Renal cortex interstitium (tissue), 15 donors: ENCODE measurements at places on chromosomes 4 and X.

- no peak for DNase-seq
Measured at GRCh38 chr4:175435381-175435783, 376.7 kb downstream of the GPM6A start.

DNA sequence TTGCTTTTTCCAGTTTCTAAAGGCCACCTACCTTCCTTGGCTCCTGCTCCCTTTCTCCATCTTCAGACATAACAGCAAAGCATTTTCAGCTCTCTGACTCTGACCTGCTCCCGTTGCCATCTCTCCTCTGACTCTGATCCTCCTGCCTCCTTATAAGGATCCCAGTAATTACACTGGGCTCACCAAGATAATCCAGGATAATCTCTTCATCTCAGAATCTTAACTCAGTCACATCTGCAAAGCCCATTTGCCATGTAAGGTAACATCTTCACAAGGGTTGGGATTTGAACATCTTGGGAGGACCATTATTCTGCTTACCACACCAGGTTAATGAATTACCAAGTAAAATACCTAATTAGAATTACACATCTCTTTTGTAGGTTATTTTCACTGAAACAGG lies 41.3 kb upstream of the MAGED1 start:
- DNase-seq, result no peak

- no peak for DNase-seq
Measured at GRCh38 chr4:59818656-59819055, 1381.5 kb upstream of the ADGRL3 start.

GRCh38 chr4:152780267-152780778 lies 569 bp downstream of the ARFIP1 start:
- peak; percentile 13 for DNase-seq

GRCh38 chr4:15037923-15038541 lies 35.8 kb downstream of the CPEB2 start:
- DNase-seq, result no peak

- no peak for DNase-seq
Measured at GRCh38 chr4:27101126-27101525, 240.5 kb downstream of the STIM2 start.

- no peak for DNase-seq
Measured at GRCh38 chr4:82774711-82775171, 23.9 kb downstream of the SCD5 start.

DNA sequence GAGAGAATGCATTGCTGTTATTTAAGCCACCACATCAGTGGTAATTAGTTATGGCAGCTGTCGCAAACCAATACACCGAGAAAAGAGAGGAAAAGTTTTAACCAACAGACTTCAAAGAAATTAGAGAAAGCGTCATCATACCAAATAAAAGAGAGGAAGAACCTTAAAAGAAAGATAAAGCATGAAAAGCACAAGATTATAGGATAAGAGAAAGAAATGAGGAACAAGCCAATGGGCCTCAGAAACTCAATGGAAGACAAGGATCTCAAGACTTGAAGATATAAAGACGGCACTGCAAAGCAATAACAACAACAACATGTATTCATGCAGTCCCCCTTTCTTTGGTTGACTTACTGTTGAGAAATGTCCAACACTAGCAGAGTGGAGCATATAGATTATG lies 22.8 kb upstream of the ASMTL start:
- DNase-seq, result no peak

DNA sequence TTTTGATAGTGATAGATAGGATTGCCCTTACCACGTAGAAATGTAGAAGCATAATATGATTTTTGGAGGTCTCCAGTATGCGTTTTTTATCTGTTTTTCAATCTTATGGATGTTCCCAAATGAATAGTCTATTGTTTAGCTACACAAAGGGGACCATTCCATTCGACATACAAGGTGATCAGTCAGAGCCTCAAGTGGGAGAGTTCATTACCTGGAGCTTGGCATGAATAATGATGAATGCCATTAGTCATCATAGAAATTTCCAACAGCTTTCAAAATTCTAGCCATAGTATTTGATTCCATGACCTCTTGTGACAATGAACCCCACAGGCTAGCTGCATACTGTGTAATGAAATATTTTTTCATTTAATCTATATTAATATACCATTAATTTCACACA lies 123.6 kb downstream of the PDHA2 start:
- no peak for DNase-seq

DNA sequence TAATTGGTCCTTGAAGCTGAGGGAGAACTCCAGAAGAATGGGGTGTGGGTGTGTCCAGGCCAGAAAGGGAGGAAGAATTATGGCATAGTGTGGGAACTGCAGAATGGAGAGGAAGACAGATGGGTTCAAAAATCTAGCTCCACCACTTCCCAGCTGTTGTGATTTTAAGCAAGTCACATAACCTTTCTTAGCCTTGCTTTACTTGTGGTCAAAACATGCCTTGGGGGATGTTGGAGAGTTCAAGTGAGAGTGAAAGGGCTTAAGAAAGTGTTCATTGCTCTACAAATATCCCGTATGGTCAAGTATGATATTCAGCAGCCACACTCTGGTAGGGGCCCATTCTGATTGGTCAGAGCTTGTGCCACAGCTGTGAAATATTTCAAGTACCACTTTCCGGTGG lies 15.0 kb upstream of the STARD8 start:
- DNase-seq, result no peak

DNA sequence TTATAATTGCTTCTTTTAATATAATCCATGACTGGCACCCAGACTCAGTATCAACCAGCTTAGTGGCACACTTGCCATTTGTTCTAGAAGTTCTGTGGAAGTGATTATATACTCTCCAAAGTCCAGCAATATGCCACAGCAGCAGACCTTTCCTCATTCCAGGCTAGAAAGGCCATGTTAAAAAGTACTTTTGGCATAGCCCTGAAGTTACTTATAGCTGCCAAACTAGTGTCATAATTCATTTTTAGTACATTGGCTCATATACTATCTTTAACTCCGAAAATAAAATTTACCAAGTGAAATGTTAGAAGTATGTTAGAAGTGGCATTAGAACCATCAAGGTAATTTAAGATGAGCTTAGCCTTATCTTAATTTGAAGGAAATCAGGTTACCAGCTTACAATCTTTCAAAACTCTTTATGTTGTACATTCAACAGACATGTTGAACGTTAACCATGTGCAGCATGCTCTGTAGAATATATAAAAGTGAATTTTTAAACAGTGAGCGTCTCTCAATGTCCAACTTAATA lies 714.2 kb upstream of the LCORL start:
- DNase-seq, result no peak

DNA sequence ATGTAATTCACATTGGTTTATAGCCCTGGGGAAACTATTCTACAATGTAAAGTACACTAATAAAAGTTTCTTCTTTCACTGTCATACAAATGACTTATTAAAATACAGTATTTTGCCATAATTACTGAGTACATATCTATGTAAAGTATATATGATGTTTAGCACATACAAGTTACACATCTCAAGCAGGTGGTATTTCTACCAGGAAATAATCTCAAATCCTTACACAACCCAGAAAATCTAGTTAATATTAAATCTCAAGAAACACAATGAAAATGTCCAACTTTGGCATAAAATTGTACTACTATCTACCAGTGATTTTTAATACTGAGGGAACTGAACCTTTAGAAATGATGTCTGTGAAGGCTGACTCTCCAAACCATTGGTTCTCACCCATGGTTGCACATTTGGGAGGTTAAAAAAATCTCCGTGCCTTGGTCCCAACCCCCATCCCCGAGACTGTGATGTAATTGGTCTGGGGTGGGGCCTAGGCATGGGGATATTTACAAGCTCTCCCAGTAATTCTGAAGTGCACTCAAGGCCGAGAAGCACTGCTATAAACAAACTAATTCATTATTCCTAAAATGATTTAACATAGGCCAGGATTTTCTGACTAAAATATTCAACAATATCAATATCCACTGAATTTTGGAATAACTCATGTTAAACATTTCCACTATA lies 27.6 kb downstream of the MAP3K15 start:
- DNase-seq, result no peak

DNA sequence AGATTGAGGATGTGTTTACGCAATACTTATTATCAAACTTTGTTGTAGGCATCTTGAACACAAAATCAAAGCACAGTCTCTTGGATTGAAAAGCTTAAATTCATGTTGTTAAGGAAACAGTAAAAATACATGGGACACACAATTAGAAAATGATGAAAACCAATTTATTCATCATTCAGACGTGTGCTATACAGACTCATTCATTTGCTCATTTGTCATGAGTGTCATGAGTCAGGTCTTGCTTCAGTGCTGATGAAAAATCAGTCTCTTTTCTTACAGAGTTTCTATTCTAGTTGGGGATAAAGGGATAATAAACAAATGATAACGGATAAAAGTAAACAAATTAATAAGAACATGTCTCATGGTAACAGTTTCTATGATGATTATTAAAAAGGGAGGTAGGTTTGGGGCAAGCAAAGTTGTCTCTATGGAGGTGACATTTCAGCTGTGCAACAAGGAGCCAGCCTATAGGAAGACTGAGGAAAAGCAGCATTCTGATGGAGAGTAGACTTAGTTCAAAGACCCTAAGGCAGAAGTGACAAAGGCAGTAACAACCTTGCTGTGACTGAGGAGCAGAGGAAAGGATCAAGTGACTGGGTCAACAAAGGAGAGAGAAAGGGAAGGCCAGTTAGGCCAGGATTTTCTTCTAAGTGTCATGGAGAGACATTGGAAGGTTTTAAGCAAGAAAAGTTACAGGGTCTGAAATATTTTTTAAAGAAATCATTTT lies 224.0 kb upstream of the HHIP start:
- DNase-seq, result no peak

- no peak for DNase-seq
Measured at GRCh38 chr4:145155268-145155870, 25.0 kb downstream of the OTUD4 start.

- DNase-seq, result no peak
Measured at GRCh38 chrX:132180929-132181328, 38.3 kb downstream of the RAP2C start.

- no peak for DNase-seq
Measured at GRCh38 chr4:54006755-54007154, 57.6 kb downstream of the CHIC2 start.

DNA sequence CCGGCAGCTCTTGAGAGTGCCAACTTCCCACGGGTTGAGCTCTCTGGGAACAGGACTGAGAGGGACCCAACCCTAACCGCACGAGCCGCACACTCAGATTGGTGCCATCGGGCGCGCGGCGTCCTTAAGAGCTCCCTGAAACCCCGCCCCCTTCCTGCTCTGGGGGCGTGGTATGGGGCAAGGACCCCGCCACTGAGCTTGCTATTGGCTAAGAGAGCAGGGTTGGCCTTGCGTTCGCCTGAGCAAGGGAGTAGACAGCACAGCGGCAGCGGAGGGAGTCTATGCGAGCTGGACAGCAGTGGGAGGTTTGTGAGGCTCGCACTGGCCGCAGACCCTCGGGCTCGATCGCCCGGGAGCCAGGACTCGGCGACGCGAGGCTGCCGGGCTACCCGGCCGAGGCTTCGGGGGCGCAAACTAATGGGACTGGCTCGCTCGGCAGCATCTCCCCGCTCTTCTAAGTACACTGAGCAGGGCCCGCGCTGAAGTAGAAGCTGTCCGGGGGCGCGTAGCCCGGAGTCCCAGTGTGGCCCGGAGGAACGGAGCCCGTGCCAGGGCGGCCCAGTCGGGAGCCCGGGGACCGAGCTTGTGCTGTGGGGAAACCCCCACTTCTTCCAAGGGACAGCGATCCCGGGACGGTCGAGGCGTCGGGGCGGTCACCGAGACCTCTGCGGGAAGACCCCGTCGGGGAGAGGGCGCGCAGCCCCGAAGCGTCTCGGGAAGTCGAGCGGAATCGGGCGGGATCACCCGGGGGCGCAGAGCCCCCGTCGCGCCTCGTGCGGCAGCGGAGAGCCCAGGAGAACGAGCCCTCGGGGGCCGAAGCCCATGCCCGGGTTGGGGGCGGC lies at the start of gene EFNB1:
Gene EFNB1 (plus strand): TSS at position 282 of the 842 bp plus-strand sequence. CDS start 756 bp downstream, outside the sequence.
- peak; percentile 77 for DNase-seq
